T-helper 9 cell (primary cell): ENCODE measurements at places on chromosomes 6 and 20.

GRCh38 chr6:10382728-10383330 lies 32.0 kb downstream of the TFAP2A start:
- no peak for DNase-seq

GRCh38 chr6:81694855-81695254 lies 57.6 kb downstream of the TENT5A start:
- no peak for DNase-seq

GRCh38 chr20:62316331-62317166 lies 13.8 kb downstream of the ADRM1 start:
- DNase-seq, result no peak

DNA sequence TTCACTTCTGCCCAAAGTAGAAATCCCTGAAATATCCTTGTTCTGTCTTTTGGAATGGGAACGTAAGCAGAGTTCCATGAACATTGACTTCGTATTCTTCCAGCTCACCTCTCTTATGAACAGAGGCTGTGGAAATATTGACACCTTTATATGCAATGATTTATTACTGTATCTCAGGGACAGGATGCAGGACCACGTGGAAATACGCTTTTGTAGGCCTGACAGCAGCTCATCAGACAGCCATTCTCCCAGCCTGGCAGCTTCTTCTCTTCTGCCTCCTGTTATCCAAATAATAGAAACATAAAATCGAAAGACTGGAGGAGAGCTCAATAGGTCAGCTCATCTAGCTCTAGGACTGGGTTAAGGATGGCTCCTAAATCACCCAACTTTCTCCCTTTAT lies 106.2 kb upstream of the DTNBP1 start:
- DNase-seq, result no peak

DNA sequence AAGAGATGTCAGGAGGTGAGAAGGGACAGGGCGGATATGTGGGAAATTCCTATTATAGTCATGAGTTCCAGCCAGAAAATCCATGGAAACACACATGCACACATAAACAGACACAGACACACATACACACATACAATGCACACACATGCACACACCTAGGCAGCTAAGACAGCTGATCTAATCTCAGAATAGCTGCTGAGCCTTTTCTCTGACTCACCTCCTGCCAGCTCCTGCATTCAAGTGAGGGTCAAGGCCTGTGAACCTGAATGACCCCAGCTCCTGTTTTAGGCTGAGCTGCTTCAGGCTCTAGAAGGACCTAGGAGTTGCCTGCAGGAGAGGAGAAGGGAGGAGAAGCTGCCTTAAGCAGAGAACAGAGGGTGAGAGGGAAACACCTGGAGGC lies 21.6 kb upstream of the RAET1L start:
- DNase-seq, result no peak

DNA sequence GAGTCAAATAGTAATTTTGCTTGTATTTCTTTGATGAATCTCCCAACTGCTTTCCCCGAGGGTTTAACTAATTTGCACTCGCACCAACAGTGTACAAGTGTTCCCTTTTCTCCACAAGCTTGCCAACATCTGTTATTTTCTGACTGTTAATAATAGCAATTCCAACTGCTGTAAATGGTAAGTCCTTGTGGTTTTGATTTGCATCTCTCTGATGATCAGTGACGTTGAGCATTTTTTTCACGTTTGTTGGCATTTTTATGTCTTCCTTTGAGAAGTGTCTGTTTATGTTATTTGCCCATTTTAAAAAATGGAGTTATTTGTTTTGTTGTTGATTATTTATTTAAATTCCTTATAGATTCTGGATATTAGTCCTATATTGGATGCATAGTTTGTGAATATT lies 399.8 kb upstream of the MAN1A1 start:
- DNase-seq, result no peak

DNA sequence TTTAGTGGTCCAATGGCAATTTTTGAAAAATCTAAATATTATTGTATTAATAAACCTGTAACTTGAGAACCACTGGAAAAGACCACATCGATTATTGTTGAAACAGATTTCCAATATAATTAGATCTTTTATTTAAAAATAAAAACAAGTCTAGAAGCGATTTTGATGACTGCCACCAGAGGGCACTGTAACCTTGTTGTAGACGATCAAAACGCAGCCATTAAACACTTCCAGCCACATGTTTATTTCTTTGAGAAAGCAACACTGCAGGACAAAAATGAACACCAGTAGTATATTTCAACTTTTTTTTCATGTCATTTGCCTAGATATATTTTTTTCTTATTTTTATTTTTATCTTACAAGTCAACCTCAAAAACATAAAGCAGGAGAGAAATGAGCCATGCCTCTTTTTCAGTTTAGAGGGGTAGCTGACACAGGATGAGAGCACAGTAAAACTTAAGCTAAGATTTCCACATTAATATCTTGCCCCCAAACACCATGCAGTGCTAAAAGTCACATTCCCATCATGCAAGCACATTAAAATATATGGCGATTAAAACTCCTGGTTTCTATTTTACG lies 115.4 kb downstream of the OPRM1 start:
- DNase-seq, result peak; percentile 57

DNA sequence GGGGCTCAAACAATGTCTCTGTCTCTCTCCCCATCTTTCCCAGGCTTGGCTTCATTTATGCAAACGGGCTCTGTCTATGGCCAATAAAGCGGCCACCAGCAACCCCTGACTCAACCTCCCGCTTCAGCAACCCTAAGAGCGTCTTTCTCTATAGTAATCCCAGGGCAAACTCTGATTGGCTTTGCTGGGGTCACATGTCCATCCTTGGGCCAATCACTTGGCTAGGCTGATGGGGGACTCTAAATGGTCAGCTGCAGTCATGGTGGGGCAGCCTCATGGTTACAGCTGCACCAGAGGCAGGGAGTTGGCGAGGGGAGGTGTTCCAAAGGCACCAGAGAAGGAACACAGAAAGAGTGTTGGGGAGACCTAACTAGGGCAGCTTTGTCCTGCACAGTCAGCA lies 68.5 kb upstream of the BLCAP start:
- DNase-seq, result no peak

GRCh38 chr6:17393892-17394631 lies 667 bp downstream of the CAP2 start:
- DNase-seq, result no peak

DNA sequence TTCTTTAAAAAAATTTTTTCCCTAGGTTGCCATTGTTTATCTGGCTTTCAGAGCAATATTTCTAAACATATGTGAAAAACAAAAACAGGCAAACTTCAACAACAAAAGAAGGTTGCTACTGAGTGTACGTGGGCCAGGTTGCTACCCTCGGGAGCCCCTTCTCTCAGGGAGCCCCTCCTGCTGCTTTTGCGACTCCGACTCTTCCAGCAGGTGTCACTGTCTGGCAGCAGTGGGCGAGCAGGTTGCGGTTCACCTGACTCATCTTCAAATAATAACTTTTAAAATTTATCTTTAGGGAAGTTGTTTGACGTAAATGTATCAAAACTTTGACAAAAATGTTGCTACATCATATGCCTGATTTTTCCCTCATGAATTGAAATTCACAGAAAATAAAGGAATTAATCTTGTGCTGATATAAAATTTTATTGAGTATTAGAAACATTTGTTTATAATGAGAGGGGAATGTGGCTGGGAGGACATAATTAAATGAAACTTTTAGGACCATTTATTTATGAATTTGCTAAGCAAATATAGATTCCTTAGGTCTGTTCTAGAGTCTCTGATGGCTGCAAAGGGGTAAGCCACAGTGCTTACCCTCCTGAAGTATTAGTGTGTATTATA lies 138.8 kb downstream of the HIVEP1 start:
- peak; percentile 10 for DNase-seq

- DNase-seq, result no peak
Observed at GRCh38 chr6:145962581-145962980, 1.6 kb downstream of the SHPRH start.

DNA sequence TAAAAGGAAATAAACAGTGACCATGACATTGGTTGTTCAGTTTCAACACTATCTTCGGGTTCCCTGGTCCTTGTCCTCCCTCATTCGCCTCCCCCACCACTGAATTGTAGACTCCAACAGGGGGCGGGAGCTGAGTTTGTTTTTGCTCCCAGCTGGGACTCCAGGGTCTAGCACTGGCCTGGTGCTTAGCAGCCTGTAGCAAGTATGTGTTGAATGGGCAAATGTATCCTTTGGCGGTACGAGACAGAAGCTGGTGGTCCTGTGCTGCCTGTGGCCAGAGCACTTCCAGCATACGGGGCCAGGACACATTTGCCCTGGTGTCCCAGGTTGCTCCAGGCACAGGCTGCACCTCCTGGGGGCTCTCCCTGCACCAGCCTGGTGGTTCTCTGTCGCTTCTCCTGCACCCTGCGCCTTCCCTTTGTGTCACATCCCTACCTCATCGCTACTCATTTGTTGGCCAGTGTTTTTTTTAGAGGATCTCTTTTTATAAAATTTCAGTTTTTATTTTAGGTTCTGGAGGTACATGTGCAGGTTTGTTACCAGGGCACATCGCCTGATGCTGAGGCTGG lies 40.1 kb downstream of the PHACTR3 start:
- no peak for DNase-seq

- DNase-seq, result no peak
Observed at GRCh38 chr20:38225900-38226263, 34.7 kb downstream of the KIAA1755 start.

DNA sequence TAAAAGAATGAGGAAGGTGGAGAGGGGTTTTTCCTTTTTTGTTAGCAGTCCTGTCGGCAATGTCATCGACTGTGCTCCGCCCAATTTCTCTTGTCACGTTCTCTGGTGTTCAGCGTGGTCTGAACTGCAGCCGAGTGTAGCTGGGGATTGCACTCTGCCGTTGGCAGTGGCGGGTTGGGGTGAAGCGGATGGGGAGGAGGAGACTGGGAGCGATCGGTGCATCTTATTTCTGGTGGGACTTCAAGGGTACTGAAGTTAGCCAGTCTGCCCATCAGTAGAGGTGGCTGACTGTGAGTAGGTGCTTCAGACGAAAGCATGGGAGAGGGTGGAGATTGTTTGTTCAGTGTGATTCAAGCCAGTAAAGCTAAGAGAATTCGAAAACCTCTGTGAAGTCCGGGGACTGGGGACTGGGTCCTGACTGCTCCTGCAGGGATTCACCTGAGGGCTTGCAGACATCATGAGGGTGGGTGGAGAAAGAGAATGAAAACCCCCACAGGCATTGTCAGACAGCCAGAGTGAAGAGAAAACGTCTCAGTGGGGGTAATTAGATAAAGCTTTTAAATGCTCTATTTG lies 5.1 kb downstream of the RREB1 start:
- DNase-seq, result no peak

DNA sequence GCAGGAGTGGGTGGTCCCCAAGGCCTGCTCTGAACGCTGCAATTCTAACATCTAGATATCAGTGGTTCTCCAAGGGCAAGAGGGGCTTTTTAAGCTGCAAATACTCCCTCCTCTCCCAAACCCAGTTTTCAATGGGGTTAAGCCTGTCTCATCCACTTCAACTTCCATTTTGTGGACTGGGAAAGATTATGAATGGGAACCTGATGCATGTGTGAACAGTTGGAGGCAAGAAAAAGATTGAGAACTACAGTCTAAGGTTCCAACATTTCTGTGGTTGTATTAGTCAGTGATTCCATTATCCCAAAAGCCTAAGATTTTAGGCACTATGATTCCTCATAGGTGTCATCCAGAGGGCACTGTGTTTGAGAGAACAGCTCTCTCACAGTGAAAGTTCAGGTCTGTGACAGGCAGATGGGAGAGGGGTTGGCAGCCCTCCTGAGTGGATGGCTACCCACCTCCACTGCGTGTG lies 53.7 kb downstream of the HNF4A start:
- no peak for DNase-seq
